ENCODE measurements at places on chromosomes 7 and 10. TPM values are rescaled to one million over a fixed set of nuclear protein-coding genes. Genes with fewer than 3 reads are reported as not detected.

DNA sequence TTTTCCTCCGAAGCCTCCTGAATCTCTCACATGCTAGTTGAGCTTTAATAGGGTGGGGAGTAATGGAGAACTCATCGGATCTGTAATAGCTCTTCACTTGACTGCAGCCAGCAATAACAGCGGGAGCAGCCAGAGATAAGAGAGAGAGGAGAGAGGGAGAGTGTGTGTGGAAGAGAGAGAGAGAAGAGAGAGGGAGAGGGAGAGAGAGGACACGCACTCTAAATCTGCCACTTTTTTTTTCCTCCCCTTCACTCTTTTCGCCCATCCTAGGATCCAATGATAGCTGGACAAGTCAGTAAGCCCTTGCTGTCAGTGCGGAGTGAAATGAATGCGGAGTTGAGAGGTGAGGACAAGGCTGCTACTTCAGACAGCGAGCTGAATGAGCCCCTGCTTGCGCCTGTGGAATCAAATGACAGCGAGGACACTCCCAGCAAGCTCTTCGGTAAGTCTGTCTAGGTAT, 107.9 kb downstream of the POU6F2 start:
- no peak for DNase-seq

- DNase-seq: peak; percentile 80
Measured at GRCh38 chr10:102744374-102745051, 765 bp downstream of the WBP1L start.

- peak; percentile 48 for DNase-seq
Measured at GRCh38 chr7:918118-918425, 36.4 kb downstream of the ADAP1 start.

Gene PLCE1
- 9.6 TPM for total RNA-seq

Gene SLC26A3
- total RNA-seq: 4.8 TPM
